ENCODE measurements at places on chromosomes 3 and 15.

- peak; percentile 59 for DNase-seq
These were observed at the start of gene CAMK2N2 for GRCh38 chr3:184261270-184261853. CAMK2N2 (minus strand) TSS chr3:184261553; CDS start chr3:184261285, 268 bp downstream.

DNA sequence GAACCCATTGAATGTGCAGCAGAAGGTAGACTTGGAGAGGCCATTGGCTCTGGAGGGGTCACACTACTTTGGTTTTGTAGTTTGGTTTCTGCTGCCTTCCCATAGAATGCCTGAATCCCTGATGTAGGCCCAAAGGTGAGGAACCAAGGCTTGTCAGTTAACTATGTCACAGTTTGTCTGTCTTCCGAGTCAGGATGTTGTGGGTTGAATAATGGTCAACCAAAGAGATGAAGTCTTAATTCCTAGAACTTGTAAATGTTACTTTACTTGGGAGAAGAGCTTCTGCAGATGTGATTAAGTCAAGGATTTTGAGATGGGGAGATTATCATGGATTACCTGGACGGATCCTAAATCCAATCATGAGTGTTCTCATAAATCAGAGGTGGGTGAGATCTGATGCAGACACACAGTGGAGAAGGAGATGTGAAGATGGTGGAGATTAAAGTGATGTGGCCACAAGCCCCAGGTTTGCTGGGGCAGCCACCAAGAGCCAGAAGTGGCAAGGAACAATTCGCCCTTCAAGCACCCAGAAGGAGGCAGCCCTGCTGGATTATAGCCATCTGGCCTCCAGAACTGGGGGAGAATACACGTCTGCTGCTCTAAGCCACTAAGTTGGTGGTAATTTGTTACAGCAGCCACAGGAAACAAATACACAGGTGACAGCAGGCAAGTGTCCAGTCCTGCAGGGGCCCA is 2.3 kb upstream of the CCR8 start:
- no peak for DNase-seq

DNA sequence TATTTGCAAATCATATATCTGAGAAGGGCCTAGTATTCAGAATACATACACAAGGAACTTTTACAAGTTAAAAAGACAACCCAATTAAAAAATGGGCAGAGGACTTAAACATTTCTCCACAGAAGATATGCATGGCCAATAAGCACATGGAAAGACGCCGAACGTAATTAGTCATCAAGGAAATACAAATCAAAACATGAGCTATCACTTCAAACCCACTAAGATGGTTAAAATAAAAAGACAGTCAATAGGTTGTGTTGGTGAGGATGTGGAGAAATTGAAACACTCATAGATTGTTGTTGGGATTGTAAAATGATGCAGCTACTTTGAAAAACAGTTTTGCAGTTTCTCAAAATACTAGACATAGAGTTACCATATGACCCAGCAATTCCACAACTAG is 61.2 kb upstream of the NEO1 start:
- no peak for DNase-seq

GRCh38 chr15:51134416-51135199 is 39.9 kb upstream of the TNFAIP8L3 start:
- DNase-seq = no peak

- no peak for DNase-seq
These were observed 786.0 kb downstream of the TUSC7 start for GRCh38 chr3:117495620-117496019.

DNA sequence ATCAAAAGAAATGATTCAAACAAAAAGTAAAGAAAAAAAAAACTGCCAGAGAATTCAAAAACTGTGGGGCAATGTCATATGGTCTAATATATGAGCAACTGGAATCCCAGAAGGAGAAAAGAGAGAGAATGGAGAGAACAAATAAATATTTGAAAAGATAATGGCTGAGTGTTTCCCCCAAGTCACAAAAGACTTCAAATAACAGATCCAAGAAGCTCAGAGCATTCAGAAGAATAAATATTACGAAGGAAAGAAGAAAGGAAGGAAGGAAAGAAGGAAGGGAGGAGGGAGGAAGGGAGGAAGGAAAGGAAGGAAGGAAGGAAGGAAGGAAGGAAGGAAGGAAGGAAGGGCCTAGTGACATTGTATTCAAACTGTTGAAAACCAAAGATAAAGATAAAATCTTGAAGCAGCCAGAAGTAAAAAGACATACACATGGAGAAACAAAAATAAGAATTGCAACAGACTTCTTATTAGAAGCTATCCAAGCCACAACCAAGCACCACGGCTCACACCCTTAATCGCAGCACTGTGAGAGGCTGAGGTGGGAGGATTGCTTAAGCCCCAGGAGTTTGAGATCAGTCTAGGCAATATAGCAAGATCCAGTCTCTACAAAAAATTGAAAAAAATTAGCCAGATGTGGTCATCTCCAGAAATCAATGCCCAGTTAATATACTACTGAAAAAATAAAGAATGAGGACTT is 118.9 kb upstream of the IGSF10 start:
- DNase-seq = no peak

DNA sequence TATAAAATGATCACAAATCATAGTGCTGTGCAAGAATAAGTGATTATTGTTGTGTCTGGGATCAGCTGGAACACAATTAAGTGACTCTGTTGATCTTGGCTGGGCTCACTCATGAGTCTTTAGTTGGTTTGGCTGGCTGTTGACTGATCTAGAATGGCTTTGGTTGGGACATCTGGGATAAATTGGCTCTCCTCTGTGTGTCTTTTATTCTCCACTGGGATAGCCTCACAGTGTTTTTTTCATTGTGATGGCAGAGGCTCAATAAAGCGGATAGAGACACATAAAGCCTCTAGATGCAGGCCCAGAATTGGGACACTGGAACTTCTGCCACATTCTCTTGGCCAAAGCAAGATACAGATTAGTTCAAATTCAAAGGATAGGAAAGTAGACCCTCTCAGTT is 735.6 kb downstream of the PDCD6IP start:
- DNase-seq = no peak

GRCh38 chr15:45664451-45664850 is 29.6 kb downstream of the SQOR start:
- no peak for DNase-seq

- DNase-seq = no peak
These were observed 101.8 kb downstream of the STT3B start for GRCh38 chr3:31634476-31634875.

DNA sequence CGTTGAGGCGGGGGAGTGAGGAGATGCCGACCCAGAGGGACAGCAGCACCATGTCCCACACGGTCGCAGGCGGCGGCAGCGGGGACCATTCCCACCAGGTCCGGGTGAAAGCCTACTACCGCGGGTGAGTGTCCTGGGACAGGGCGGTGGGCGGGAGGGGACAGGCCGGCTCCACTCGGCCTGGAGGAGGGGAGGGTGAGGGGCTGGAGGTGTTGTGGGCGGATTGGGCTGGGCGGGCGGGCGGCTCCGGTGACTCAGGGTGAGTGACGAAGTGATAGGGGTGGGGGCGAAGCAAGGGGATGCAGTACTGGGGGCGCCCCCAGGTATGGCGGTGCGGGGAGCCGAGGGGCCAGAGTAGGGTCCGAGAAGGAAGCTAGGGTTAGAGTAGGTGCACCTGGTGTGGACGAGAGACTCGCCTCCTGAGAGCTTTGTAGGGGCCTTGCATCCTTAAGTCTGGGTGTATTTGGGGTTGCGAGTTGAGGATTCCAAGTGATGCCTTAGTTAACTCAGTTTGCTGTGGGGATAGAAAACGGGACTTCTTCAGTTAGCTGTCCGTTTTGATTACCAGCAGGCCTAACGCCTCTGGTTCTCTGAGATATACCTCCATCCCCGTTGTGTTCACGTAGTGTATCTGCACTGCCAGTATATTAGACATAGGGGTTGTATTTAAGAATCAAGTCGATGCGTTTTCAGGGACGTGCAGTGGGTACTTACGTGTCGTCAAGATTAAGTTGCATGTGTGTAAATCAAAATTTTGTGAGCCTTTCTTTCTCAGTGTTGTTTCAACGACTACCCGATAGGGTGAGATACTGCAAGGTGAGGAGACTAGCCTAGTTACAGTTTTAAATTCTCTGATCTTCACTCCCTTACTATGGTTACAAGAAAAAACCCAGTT is 670 bp downstream of the PRKCI start:
- peak; percentile 56 for DNase-seq

- no peak for DNase-seq
These were observed 4.6 kb upstream of the P2RY14 start for GRCh38 chr3:151282921-151283320.

DNA sequence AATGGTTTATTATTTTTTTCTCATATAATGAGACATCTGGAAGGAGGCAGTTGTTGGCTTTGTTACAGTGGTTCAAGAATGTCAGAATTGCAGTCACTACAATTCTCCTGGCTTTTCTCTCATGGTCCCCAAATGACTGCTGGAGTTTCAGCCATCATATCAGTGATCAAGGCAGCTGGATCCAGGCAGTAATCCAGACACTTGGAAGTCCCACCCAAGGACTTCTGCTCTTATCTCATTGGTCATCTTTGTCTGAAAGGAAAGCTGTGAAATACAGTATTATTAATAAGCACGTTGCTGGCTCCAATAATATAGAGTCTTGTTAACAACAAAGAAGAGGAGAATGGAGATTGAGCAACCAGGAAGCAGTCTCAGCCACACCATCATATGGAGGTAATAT is 22.9 kb upstream of the MED12L start:
- no peak for DNase-seq

GRCh38 chr3:162641907-162642306 is 1145.3 kb downstream of the OTOL1 start:
- no peak for DNase-seq

- no peak for DNase-seq
These were observed 211.9 kb upstream of the IL12A start for GRCh38 chr3:159776779-159777178.

DNA sequence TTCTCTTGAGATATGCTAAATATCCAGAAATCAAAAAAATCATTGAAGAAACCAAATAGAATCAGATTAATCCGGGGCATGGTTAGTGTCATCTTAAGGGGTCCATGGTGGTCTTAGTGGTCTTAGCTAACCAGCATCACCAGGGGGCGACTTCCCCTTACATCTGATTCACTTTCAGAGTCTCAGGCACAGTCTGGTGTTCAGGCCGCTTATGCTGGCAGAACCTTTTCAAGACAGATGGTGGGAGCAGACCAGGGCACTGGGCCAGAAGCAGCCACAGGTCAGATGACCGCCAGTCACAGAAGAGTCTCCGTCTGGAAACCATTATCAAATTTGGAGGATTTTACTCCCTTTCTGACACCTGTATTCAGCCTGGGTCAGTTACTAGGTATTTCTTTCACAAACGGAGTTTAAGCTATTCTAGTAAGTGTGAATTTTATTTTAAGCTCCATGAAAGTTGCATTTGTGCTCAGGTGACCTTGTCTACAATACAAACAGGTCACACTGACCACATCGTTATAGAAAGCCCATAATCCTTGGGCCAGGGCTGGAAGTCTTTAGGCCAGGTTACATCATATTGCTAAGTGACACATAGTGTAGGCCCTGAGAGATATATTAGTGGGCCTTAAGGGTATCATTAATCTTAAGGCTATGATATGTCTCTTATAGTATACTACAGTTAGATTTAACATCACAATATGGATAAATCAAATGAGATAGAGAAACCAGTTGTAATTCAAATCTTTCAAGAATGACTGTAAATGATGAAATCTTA is 365.5 kb downstream of the GBE1 start:
- no peak for DNase-seq

GRCh38 chr15:70212286-70212962 is 114.7 kb upstream of the TLE3 start:
- DNase-seq = no peak

DNA sequence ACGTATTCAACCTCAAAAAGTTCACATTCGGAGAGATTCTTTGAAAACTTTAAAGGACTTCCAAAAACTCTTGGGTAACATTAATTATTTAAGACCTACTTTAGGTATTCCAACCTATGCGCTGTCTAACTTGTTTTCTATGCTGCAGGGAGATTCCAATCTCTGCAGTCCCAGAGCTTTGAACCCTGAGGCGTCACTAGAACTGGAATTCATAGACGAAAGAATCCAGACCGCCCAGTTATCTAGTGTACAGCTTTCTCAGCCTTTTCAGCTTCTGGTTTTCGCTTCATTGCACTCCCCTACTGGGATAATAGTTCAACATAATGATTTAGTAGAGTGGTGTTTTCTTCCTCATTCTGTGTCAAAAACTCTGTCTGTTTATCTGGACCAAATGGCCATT is 711.3 kb downstream of the ROBO1 start:
- DNase-seq = no peak

DNA sequence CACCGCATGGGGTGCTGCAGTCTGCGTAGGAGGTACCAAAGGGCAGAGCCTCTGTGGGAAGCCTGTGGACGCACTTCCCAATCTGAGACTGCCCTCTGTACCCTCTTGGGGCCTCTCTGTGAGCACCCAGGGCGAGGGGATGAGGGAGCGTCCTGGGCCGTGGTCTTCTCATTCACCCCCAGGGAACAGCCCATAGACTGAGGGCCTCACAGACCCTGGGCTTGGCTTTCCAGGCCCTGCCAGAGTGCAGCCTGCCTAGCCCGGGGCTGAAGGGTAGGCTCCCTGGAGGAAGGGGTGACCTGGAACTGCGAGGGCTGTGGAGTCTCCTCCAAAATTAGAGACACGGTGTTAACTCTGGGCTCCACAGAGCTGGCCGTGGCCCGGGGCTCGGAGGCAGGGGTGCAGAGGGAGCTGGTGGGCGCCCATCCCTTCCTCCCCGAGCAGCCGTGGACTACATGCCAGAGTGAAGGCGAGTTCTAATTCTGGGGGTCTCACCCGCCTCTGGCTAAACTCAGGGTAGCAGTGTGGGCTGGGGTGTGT is 468 bp upstream of the SPTBN5 start:
- no peak for DNase-seq

- no peak for DNase-seq
These were observed 38.4 kb downstream of the CFAP100 start for GRCh38 chr3:126433105-126433430.

DNA sequence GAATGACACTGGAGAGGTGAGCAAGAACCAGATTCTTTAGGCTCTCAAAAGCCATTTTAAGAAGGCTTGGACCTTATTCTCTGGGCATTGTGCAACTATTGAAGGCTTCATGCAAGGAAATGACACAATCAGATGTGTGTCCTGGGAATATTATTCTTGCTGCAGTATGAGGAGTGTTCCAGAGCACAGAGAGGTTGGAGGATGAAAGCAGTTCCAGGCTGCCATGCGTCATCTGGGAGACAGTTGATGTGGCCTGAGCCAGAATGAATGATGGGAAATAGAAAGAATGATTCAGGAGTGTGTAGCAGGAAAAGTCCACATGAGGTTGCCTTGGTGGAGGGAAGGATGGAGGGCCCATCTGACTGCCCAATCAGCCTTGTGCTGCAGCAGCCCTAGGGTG is 123.1 kb downstream of the CHCHD6 start:
- DNase-seq = no peak

- no peak for DNase-seq
These were observed 24.3 kb downstream of the ZDHHC19 start for GRCh38 chr3:196186651-196187573.

- no peak for DNase-seq
These were observed 5.2 kb downstream of the POC1A start for GRCh38 chr3:52149021-52149420.

DNA sequence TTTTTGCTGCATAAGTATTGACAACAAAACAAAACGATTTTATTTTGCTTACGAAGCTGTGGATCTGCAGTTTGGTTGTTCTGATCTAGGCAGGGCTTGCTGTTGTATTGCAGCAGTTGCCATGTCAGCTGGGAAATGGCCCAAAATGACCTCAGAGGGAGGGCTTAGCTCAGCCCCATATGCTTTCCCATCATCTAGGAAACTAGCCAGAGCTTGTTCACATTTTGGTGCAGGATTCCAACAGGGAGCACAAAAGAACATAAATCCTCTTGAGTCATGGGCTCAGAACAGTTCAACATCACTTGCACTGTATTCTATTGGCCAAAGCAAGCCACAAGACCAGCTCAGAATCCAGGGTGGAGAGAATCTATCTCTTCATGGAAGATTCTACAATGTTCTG is 42.2 kb upstream of the ROBO2 start:
- DNase-seq = no peak

GRCh38 chr15:101464256-101464998 is 25.1 kb downstream of the PCSK6 start:
- DNase-seq = no peak
